ENCODE measurements at places on chromosomes 6 and 20.

DNA sequence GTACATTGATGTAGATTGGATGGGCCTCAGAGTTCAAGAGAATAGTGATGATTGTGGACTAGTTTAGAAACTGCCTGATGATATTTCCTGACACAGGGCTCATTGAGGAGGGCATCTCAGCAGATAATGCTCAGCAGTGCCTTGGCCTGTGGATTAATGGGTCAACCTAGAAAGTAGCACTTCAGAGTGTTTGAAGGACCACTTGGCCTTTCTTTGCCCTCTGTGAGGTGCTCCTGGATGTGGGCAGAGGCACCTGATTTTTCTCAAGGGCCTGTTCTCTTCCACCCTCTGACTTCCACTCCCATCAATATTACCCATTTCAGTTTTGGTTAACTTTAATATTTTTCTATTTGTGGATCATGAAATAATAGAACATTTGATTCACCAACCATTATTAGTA lies 270.6 kb upstream of the BMP2 start:
- DNase-seq = no peak

DNA sequence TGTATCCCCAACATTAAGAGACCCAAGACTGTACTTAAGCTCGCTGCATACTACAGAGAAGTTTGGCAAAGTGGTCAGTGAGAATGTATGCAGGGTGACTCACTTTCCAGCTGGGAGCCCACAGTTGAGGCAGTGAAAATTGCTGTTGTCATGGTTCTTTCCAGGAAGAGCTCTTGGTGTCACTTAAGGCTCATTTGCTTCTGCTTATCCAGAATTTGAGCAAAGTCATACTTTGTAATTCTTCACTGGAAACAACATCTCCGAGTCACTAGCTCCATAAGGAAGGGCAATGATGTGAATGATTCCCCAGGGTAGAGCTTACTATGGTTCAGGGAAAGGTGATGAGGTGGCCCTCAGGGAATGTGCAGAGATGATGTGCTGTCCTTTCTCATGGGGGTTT lies 65.4 kb upstream of the FBXL4 start:
- no peak for DNase-seq

DNA sequence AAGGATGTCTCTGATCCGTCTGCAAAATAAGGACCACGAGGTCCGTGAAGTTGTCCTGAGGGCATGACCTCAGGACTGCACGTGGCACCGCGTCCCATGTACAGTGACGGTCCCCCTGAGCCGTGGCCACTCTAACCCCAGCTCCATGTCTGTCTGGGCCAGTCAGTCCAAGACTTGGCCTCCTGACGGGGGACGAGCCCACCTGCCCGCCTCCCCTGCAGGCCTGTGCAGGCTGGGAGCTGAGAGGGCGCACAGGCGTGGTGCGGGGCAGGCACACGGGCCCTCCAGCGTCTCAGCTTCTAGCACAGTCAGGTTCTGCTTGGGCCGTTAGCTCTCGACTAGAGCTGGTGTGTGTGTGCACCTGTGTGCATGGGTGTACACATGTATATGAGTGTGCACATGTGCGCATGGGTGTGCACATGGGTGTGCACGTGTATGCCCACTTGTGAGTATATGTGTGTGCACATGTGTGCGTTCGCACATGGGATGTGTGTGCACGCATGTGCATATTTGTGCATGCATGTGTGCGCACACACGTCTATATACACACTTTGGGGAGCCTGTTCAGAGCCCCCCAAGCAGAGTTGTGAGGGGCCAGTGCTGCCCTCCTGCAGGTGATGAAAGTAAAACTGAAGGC lies 307.0 kb downstream of the TAF4 start:
- no peak for DNase-seq

- DNase-seq = no peak
Observed at GRCh38 chr20:45545351-45545750, 1.9 kb downstream of the EPPIN start.
